ENCODE measurements at places on chromosomes 4 and X. TPM values are rescaled to one million over a fixed set of nuclear protein-coding genes. Genes with fewer than 3 reads are reported as not detected.

- no peak for DNase-seq
- no peaks in the 10 kb centered on the region for H3K27me3 ChIP-seq
- peaks cover 6% of the 10 kb centered on the region for H3K4me1 ChIP-seq
- H3K27ac ChIP-seq, result no peak overlapping the region
These were observed 268.0 kb downstream of the ADGRL3 start for GRCh38 chr4:61468024-61468720.

GRCh38 chrX:105865709-105866108 lies 43.4 kb downstream of the NRK start:
- no peaks in the 10 kb centered on the region for H3K36me3 ChIP-seq
- H3K4me1 ChIP-seq, result peaks cover 5% of the 10 kb centered on the region
- H3K27ac ChIP-seq, result no peak overlapping the region
- DNase-seq, result no peak

- H3K4me3 ChIP-seq, result no peak overlapping the region
- H3K4me1 ChIP-seq, result peaks cover 25% of the 10 kb centered on the region
- peaks cover 24% of the 10 kb centered on the region for H3K27me3 ChIP-seq
- no peak for DNase-seq
- no peak overlapping the region for H3K27ac ChIP-seq
These were observed 54.6 kb upstream of the ATP8A1 start for GRCh38 chr4:42711496-42711895.

DNA sequence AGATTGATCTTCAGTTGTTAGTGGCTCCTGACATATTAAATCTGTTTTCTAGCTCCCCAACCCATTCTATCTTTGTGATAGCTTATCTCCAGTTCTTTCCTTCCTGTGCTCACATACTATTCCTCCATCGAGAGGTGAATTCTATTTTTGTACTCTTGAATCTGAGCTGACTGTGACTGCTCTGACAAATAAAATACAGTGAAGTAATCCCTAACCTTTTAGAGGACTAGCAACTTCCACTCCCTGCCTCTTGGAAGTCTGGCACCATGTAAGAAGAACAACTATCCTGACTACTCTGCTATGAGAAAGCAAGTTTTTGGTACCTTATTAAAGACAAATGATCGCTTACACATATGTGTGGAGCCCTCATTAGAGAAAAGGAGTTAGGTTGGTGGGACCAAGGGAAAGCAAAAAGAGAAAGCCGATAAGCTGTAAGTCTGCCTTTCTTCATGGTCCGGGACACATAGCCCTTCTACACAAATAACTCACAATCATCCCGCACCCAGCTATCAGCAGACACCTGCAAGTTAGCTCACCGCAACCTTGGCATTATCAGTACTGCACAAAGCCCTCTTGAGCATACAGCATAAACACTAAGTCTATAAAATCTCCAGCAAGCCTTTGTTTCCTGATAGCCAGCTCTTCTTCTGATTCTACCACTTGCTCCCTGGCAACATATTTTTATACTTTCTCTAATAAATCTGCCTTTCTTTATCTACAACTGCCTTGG lies 13.5 kb upstream of the PPM1K start:
- no peak for DNase-seq
- no peaks in the 10 kb centered on the region for H3K4me1 ChIP-seq
- H3K36me3 ChIP-seq, result no peaks in the 10 kb centered on the region
- no peak overlapping the region for H3K27ac ChIP-seq

The AGTR2 gene
- total RNA-seq, result not detected

The MAGEA11 gene
- total RNA-seq, result not detected

The NUP62CL gene
- total RNA-seq, result 16.0 TPM
